ENCODE measurements at places on chromosomes 6 and 20. TPM values are rescaled to one million over a fixed set of nuclear protein-coding genes. Genes with fewer than 3 reads are reported as not detected.

DNA sequence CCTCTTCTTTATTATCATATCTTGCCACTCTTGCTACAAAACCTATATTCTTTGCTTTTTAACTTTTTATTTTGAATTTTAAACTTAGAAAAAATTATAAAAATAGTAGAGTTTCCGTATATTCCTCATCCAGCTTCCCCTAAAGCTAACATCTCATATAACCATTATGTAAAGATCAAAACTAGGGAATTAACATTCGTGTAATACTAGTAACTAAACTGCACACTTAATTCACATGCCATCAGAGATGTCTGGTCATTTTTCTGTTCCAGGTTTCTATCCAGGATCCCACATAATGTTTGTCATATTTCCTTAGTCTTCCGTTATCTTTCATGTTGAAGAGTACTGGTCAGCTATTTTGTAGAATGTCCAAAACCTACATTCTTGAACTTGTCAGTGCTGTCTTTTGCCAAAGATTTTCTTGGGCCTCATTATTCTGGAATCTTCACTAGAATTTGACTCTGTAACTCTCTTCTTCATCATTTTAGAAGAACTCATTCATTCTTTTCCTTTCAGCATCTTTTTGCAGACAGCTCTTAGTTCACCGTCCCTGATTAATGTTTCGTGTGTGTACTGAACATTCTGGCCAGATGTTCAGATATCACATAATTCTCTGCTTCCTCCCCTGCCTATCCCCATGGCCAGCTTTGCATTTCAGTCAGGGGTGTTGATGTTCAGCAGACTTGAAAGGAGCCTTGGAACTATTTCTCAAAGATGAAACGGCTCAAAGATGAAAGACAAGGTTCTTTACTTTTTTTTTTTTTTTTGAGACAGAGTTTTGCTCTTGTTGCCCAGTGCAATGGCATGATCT is 9.4 kb downstream of the CTNNBL1 start:
- DNase-seq: no peak

DNA sequence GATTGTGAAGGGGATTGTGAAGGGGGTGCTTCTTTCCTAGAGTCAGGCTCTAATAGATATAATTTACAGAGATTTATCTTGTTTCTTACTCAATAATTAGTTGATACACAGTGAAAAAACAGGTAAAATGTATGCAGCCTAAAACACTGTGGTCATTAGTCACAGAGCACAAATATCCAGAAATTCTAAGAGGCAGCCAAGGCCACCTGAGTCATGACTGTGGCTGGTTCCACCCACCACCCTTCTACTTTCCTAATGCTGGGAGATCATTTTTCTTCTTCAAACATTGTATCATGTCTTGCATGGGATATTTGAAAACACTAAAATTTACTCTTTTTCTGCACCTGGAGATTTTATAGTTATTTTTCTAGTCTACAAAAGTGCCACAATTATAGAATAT is 181.6 kb downstream of the OTOR start:
- DNase-seq: no peak

DNA sequence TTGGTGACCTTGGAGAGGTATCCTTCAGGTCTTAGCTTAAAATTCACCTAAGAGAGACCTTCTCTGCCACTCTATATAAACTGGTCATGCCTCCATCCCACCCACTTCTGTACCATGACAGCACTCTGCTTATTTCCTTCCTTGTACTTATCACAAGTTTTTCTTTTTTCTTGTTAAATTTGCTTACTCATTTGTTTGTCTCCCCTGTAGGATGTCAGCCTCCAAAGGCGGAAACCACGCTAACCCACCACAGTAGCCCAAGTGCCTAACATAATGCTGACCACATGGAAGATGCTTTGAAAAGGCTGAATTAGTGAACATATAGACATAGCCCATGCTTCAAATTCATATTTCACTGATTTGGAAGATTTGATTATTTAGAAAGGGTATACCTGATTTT is 5.4 kb downstream of the BMP6 start:
- no peak for DNase-seq

DNA sequence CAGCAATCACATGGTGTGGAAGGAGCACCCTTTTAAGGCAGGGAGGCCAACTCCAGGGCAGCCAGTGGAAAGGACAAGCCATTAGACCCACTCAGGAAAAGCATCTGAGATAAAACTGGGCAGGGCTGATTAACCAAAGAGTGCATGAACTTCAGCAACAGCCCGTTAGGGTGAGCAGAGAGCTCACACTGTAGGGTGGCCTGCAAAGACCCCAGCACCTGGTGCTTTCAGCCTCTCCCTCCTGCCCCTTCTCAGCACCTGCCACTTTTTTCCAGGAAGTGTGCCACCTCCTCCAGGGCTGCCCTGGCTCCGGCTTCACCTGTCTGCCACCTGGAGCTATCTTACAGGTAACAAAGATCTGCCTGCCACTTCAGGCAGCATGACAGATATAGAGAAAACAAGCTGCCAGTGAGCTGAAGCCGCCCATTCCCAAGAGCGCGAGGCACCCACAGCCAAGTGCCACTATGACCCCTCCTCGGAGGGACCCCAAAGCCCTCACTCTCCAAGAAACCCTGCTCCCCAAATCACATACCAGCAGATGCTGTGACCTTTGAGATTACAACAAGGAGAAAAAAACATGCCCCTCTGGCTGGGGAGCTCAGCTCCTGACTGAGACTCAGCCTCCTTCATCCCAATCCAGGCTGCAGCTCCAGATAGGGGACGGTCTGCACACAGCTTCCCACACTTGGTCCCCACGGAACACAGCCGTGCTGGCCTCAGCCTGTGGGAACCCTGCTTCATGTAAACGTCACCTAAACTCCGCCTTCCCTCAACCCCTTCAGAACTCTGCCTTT is 71.2 kb downstream of the ABHD12 start:
- no peak for DNase-seq

GRCh38 chr6:168274037-168274952 is 45.3 kb downstream of the DACT2 start:
- DNase-seq: no peak

DNA sequence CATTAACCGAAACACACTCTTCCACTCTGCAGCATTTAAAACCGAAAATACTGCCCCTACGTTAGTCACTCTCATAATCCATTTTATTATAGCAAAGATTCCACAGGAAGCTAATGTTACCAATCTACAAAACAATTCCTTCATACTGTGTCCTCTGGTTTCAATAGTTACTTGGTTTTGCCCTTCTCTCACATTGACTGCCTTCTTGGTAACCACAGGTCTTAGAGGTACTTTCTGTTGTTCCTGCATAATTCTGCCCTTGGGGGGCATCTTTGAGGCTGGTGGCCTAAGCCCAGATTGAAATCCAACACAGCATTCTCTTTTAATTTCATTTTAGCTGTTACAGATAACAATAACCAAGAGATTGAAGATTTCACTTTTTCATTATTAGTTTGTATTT is 9.8 kb upstream of the DCBLD1 start:
- no peak for DNase-seq

DNA sequence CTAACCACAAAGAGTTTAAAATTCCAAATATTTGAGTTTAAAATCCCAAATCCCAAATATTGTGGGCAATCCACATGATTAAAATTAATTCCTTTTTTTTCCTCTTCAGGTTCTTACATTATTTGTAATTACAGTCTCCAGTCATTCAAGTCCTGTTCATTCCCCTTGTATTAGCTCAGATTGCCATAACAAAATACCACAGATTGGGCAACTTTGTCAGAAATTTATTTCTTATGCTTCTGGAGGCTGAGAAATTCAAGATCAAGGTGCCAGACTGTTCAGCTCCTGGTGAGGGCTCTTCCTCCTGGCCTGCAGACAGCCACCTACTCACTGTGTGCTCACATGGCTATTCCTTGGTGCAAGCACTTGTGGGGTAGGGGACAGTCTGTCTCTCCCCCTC is 105.5 kb downstream of the ARMC2 start:
- no peak for DNase-seq

DNA sequence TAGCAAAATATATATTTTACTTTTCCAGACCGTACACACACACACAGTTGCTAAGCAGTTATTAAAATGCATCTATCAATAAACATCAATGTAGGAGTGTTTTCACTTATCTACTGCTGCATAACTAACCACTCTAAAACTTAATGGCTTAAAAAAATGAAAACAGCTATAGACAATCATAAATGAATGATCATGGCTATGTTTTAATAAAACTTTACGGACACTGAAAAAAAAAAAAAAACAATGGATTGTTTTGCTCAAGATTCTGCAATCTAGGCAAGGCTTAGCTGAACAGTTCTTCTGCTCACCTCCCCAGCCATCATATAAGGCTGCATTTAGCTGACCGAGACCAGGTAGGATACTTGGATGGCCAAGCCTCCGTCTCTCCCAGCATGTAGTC is 125.4 kb upstream of the CCDC28A start:
- no peak for DNase-seq

GRCh38 chr6:5398530-5398929 is 137.2 kb downstream of the FARS2 start:
- DNase-seq: no peak

GRCh38 chr6:78607189-78607588 is 260.2 kb upstream of the IRAK1BP1 start:
- no peak for DNase-seq

DNA sequence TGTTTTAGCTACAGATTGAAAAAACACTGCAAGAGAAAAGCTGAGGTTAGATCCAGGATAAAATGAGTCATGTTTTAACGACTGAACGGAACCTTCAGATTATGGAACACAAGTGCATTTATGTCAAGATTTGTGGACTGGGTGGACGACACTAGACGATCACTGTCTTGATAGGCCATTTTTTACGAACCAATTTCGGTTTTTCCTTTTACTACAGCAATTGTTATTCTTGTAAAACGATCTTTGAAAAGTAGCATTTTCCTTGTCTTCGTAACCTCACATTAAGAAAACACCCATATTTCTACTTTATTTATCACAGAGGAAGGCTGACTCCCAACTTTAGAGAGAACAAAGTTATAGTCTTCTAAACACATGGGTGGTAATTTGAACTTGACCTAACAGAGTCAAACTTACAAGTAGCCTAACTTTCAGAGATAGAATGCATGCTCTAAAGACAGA is 294.2 kb upstream of the TCF21 start:
- no peak for DNase-seq

DNA sequence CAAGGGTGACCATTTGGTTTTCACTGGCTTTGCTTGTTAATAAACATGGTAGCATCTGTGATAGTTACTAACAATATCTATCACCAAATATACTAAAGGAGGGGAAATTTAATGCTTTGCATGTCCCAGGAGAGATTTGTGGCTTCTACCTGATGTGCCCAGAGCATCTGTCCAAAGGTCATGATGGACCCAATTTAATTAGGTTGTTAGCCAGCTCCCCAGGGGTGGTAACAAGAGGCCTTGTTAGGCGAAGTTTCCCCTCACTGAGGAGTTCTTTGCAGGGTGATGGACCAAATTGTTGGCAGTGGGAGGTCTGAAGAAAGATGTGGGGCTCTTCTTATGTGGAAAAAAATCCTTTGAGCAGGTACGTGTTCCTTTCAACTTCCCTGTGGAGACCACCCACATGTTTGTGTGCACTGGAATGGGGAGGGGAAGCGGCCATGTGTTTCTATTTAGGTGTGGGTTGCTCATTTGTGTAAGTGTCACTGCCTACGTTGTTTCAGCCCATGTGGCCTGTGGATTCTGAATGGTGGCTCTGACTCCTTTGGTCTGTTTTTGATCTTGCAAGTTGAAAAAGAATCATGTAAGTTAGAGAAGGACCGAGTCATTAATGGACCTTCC is 137.6 kb downstream of the CLIC5 start:
- DNase-seq: no peak

- no peak for DNase-seq
Observed at GRCh38 chr6:151561238-151561637, 67.4 kb downstream of the CCDC170 start.

DNA sequence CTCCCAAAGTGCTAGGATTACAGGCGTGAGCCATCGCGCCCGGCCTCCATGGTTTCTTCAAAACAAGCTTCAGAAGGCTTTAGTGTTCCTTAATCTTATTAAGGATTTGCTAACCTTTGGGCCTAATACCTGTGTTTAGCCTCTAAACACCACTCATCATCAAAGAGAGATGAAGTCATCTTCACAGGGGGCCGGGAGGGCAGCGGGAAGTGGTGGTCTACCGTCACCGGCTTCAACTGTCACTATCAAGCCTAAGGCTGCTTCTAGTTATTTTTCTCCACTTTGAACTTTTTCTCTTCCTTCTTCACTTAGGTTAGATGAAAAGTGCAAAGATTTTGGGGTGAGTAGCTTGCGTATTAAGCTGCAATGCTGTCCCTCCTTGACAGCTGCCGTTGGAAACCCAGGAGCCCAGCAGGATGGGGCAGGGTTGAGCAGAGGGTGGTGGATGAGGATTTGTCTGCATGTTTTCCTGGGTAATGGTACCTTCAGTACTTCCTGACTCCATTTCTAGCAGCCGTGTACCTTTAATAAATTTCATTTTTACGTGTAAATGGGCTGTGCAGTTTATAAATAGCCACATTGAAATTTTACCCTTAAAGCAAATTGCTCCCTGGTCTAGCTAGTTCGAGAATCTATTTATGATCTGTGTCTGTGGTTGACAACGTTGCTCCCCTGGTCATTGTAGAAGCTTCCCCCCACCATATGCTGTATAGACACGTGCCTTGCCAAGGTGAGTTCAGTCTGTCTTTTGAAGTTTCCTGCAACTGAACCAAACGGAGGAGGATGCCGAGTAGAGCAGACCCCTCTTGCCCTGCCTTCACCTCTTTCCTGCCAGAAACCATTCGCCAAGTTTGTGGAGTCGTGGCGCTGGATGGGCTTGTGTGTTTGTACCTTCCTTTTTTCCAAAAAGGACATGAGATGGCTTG is 64.8 kb downstream of the SYNJ2 start:
- no peak for DNase-seq

GRCh38 chr6:111687652-111688051 is 82.0 kb upstream of the TRAF3IP2 start:
- DNase-seq: no peak

- DNase-seq: no peak
Observed at GRCh38 chr20:48282591-48283228, 497.4 kb upstream of the SULF2 start.

The MAP1LC3A gene
- 112 TPM for total RNA-seq

The HLA-G gene
- total RNA-seq: not detected

The CRISP2 gene
- not detected for total RNA-seq

The SEL1L2 gene
- total RNA-seq: 1.7 TPM

The THEMIS gene
- 0.08 TPM for total RNA-seq

The RSPO3 gene
- 0.92 TPM for total RNA-seq

The CLPSL2 gene
- not detected for total RNA-seq

The DSP gene
- total RNA-seq: 305 TPM

The DEFB116 gene
- total RNA-seq: not detected

The EFCAB8 gene
- 0.43 TPM for total RNA-seq

The SLC17A1 gene
- not detected for total RNA-seq
